ENCODE measurements at places on chromosomes 2 and 18. TPM values are rescaled to one million over a fixed set of nuclear protein-coding genes. Genes with fewer than 3 reads are reported as not detected.

Gene MC2R
- not detected for total RNA-seq

Gene SMAD7
- 19.3 TPM for total RNA-seq

Gene RNF125
- 3.5 TPM for total RNA-seq

Gene CD8B
- 0.22 TPM for total RNA-seq

Gene SOX11
- 0.93 TPM for total RNA-seq

Gene EGR4
- total RNA-seq, result not detected

- H3K27me3 ChIP-seq, result peaks cover 8% of the 10 kb centered on the region
- peak overlapping the region; percentile 84 for H3K4me3 ChIP-seq
- DNase-seq, result no peak
- H3K36me3 ChIP-seq, result no peaks in the 10 kb centered on the region
- peaks cover 48% of the 10 kb centered on the region for H3K4me1 ChIP-seq
These were observed 8.2 kb downstream of the CDH2 start for GRCh38 chr18:28168725-28169124.

- no peak overlapping the region for H3K4me3 ChIP-seq
- H3K27ac ChIP-seq, result no peak overlapping the region
- no peak for DNase-seq
These were observed 16.0 kb upstream of the CHRNA1 start for GRCh38 chr2:174780191-174780840.

DNA sequence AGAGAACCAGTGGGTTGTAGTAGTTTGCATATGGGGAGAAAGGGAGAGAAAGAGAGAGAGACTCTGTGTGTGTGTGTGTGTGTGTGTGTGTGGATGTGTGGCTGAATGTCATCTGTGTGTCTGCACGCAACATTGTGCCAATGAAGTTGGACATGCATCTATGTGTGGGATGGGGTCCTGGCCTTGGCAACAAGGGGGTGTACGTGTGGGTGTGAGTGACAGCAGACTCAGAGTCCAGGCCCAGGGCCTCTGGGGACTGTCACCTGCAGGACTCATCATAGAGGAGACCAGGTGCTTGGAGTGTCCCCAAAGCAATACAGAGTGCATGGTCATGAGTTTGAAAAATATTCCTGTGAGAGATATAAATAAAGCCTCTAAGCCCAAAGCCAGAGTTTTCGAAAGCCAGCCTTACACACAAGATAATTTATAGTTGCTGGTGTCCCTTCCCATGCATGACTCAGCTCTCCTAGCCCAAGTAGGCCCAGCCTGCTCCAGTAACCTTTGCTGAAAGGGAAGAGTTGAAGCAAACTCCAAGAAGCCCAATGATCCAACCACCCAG is 59.9 kb downstream of the TNP1 start:
- H3K4me3 ChIP-seq, result no peak overlapping the region
- no peak for DNase-seq
- H3K4me1 ChIP-seq, result peaks cover 41% of the 10 kb centered on the region

DNA sequence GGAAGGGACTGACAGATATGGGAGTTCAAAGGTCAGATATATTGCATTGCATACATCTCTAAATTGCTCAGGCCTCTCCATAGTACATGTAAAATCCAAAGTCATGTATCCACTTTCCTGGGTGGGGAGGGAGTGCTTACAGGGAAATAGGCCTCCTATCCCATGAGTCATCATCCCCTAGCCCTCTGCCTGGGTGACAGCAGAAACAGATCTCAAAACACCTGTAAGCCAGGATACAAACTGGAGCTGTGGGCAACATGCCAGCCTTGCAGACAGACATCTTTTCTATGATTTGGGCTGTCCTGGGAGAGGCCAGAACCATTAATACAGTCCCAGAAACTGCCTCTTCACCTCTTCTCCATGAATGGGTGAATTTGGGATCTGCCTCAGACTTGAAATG is 4.8 kb downstream of the ALK start:
- no peaks in the 10 kb centered on the region for H3K36me3 ChIP-seq
- no peak for DNase-seq
- H3K27me3 ChIP-seq, result peaks cover 98% of the 10 kb centered on the region
- H3K4me1 ChIP-seq, result peaks cover 19% of the 10 kb centered on the region
- H3K27ac ChIP-seq, result no peak overlapping the region
- H3K4me3 ChIP-seq, result no peak overlapping the region

GRCh38 chr18:71936744-71937143 is 607.4 kb downstream of the CBLN2 start:
- DNase-seq, result no peak
- H3K36me3 ChIP-seq, result no peaks in the 10 kb centered on the region
- H3K27me3 ChIP-seq, result no peaks in the 10 kb centered on the region
- H3K4me1 ChIP-seq, result no peaks in the 10 kb centered on the region
- H3K4me3 ChIP-seq, result no peak overlapping the region
- H3K27ac ChIP-seq, result no peak overlapping the region

- no peak overlapping the region for H3K4me3 ChIP-seq
- no peaks in the 10 kb centered on the region for H3K36me3 ChIP-seq
- no peak overlapping the region for H3K27ac ChIP-seq
- H3K4me1 ChIP-seq, result peaks cover 28% of the 10 kb centered on the region
- DNase-seq, result no peak
These were observed 22.0 kb downstream of the EFHD1 start for GRCh38 chr2:232655392-232655791.

- H3K27me3 ChIP-seq, result peaks cover 28% of the 10 kb centered on the region
- no peak for DNase-seq
- no peak overlapping the region for H3K4me3 ChIP-seq
- H3K36me3 ChIP-seq, result no peaks in the 10 kb centered on the region
These were observed 239.3 kb upstream of the MYT1L start for GRCh38 chr2:2570360-2570759.

- H3K4me3 ChIP-seq, result no peak overlapping the region
- peaks cover 3% of the 10 kb centered on the region for H3K27me3 ChIP-seq
- no peak for DNase-seq
- H3K36me3 ChIP-seq, result no peaks in the 10 kb centered on the region
- H3K27ac ChIP-seq, result no peak overlapping the region
These were observed 1.8 kb upstream of the ABCA12 start for GRCh38 chr2:215140166-215140707.

- H3K4me1 ChIP-seq, result no peaks in the 10 kb centered on the region
- no peak overlapping the region for H3K4me3 ChIP-seq
- H3K27me3 ChIP-seq, result no peaks in the 10 kb centered on the region
These were observed 429.4 kb downstream of the ERBB4 start for GRCh38 chr2:212109217-212109616.

Measured in left ventricle myocardium inferior (tissue), 1 donor.